ENCODE measurements at places on chromosomes 11 and 22.

DNA sequence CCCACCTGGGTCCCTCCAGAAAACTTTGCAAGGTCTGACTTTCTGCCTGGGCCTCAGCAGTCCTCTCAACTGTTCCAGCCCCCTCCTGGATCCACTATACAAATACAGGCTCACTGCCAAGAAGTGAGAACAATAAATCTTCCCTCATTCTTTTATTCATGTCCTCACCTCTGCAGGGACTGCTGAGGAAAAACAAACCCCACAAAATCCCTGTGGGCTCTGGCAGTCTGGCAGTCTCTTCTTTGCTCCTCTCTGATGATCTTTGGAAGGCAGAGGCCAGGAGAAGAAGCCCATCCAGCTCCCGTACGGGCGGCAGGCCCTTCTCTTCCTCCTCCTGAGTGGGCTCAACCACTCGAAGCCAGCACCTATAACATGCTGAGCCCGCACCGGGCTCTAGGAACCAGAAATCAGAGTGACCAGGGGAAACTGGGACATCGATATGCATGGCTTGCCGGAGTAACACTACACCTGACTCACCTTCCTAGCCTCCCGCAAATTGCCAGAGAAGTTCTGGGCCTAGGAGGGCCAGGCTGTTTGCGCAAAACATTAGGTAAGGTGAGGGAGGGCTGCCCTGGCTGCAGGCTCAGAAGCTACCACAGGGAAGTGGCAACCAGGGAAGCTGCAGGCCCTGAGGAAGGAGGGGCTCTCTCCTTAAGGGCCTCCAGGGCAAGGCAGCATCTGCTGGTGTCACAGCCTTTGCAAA, 24.2 kb downstream of the TMPRSS5 start:
- DNase-seq = no peak

DNA sequence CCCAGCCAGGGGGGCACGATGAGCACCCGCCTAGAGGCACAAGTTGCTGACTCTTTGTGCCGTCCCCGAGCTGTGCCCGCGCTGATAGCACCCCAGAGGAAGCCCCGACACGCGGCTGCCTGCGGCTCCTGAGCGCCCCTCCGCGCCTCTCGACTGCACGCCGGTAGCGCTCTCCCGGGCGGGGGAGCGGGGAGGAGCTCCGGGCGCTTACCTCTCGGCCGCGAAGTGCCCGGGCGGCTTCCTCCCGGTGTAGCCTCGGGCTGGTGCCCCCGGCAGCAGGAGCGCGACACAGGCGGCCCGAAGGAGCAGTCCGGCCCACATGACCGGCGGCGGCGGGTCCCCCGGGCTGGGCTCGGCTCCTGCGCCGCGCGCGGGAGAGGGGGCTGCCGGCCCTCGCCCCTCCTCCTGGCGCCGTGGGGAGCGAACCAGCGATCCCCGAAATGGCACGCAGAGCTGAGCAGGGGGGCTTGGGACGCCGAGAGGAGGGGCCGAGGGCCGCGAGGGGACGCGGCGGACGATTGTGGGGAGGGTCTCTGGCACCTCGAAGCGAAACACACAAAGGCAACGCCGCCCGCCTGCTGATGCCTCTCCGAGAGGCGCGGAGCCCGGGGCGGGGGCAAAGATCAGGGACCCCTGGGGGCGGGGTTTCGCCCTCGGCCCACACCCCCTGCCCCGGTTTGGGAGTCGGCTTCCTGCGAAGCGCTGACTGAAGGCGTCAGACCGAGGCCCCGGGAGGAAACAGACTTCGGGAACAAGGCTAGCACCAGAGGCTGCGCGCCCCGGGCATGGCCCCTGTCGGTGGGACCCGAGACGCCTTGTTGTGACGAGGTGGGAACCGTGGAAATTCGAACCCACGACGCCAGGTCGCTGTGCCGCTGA, at the start of gene VWCE:
TSS of gene VWCE (minus strand) at position 600 of the 879 bp plus-strand sequence. CDS start at position 321, 279 bp downstream.
- peak; percentile 86 for DNase-seq

- DNase-seq = no peak
Observed at GRCh38 chr11:96057502-96057901, 133.6 kb upstream of the MTMR2 start.

DNA sequence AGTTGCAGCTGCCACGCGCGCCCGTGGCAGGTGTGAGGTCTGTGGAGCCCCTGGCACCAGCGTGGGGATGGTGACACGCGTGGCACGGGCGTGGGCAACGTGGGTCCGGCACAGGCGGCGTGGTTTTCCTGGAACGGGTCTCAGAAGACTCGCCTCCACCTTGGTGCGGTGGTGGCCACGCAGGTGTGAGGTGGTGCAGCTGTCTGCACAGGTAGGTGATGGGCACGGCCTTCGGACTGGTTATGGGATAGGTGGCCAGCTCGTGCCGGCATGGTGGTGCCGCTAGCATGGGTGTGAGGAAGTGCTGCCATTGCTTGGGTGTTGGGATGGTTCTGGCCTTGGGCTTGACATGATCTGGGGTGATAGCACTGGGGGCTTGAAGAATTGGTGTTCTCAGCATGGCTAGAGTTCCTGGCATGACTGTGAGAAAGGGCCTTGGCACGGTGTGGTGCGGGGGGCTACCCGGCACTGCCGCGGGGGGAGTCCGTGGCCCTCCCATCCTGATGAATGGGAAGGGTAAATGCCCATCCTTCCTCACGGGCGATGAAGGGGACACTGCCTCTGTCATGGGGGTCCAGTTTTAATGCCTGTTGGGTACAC, 531 bp downstream of the DAGLA start:
- no peak for DNase-seq

GRCh38 chr11:93663021-93663420, 1.5 kb downstream of the CEP295 start:
- no peak for DNase-seq

- DNase-seq = no peak
Observed at GRCh38 chr11:112884012-112884767, 77.0 kb upstream of the NCAM1 start.
